Spinal cord (tissue), 10 donors: ENCODE measurements at places on chromosomes 6 and 20. TPM values are rescaled to one million over a fixed set of nuclear protein-coding genes. Genes with fewer than 3 reads are reported as not detected.

FAM83C gene
- not detected for polyA plus RNA-seq

PCK1 gene
- 0.90 TPM for polyA plus RNA-seq

PRDM13 gene
- 2.3 TPM for polyA plus RNA-seq

LY86 gene
- polyA plus RNA-seq, result 5.9 TPM

PACSIN1 gene
- 34.8 TPM for polyA plus RNA-seq

CCN2 gene
- polyA plus RNA-seq, result 16.3 TPM

HUS1B gene
- not detected for polyA plus RNA-seq

GPSM3 gene
- 9.9 TPM for polyA plus RNA-seq

PAK5 gene
- 23.8 TPM for polyA plus RNA-seq

SERINC1 gene
- 388 TPM for polyA plus RNA-seq

NNAT gene
- 1,475 TPM for polyA plus RNA-seq

GGTLC1 gene
- polyA plus RNA-seq, result not detected

KIF16B gene
- 7.8 TPM for polyA plus RNA-seq

VSX1 gene
- polyA plus RNA-seq, result 0.90 TPM

LY6G6D gene
- 2.3 TPM for polyA plus RNA-seq

SNX14 gene
- polyA plus RNA-seq, result 118 TPM

DACT2 gene
- 3.5 TPM for polyA plus RNA-seq

HLA-DQB1 gene
- polyA plus RNA-seq, result 0.92 TPM

LGSN gene
- polyA plus RNA-seq, result 0.11 TPM

C20orf204 gene
- polyA plus RNA-seq, result 1.3 TPM

ELOVL2 gene
- 83.5 TPM for polyA plus RNA-seq

BHLHE23 gene
- not detected for polyA plus RNA-seq

F13A1 gene
- polyA plus RNA-seq, result 8.7 TPM

ADGRF5 gene
- polyA plus RNA-seq, result 8.7 TPM

WFDC5 gene
- polyA plus RNA-seq, result 0.33 TPM

APCDD1L gene
- 0.32 TPM for polyA plus RNA-seq

COX4I2 gene
- not detected for polyA plus RNA-seq

SLC29A1 gene
- 37.0 TPM for polyA plus RNA-seq

TCP11 gene
- polyA plus RNA-seq, result 0.41 TPM

TM9SF4 gene
- 58.1 TPM for polyA plus RNA-seq

ZBTB12 gene
- polyA plus RNA-seq, result 37.9 TPM

MROH8 gene
- 8.2 TPM for polyA plus RNA-seq

TOX2 gene
- 15.1 TPM for polyA plus RNA-seq
